ENCODE measurements at places on chromosomes 6 and 20. TPM values are rescaled to one million over a fixed set of nuclear protein-coding genes. Genes with fewer than 3 reads are reported as not detected.

C20orf202 gene
- total RNA-seq = not detected

DNA sequence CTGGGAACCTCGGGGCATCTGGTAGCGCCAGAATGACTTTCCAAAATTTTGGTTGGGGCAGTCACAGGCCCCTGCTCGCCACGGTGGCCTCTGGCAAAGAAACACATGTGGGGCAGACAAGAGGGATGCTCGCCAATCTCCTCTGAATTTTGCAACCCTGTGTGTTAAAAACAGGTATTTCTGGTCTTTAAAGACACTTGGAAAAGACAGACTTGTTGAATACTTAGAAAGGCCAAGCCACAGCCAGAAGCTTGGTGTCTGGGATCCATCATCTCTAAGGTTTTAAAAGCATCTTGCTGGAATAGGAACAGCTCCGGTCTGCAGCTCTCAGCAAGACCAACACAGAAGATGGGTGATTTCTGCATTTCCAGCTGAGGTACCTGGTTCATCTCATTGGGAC lies 31.2 kb downstream of the HLA-E start:
- no peak for DNase-seq
- no peaks in the 10 kb centered on the region for H3K27me3 ChIP-seq
- H3K4me3 ChIP-seq = peak overlapping the region; percentile 2
- peak overlapping the region; percentile 94 for H3K27ac ChIP-seq

RGS19 gene
- 10.3 TPM for total RNA-seq

UST gene
- 3.8 TPM for total RNA-seq

DNA sequence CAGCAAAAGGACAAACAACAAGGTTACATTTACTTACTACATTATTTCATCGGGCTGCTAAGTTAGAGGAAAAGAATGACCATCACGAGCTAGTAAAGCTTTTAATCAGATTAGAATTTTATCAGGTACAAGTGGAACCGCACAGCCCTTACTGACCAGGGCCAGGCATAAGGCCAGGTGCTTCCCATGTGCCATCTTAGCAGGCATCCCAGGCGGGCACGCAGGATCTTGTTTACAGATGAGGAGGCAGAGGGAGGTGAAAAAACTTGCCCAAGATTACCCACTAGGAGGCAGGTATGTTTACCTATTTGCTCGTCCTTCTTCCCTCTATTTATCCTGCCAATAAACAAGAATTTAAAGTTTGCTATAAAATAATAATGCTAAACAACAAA lies 10.7 kb downstream of the EZR start:
- H3K4me1 ChIP-seq = peaks cover 97% of the 10 kb centered on the region
- H3K36me3 ChIP-seq = no peaks in the 10 kb centered on the region
- H3K27ac ChIP-seq = peak overlapping the region; percentile 43

GRCh38 chr6:156777577-156778453 lies 637 bp downstream of the ARID1B start:
- peak overlapping the region; percentile 83 for H3K4me3 ChIP-seq
- peak; percentile 23 for DNase-seq
- no peaks in the 10 kb centered on the region for H3K27me3 ChIP-seq
- peak overlapping the region; percentile 99 for H3K27ac ChIP-seq

HMGCLL1 gene
- 0.61 TPM for total RNA-seq

PGBD1 gene
- 0.61 TPM for total RNA-seq

Measured in esophagus squamous epithelium (tissue), 5 donors.